ENCODE measurements at places on chromosomes 13 and 19.

GRCh38 chr13:111304603-111305289 is 15.7 kb upstream of the TEX29 start:
- no peak for DNase-seq

DNA sequence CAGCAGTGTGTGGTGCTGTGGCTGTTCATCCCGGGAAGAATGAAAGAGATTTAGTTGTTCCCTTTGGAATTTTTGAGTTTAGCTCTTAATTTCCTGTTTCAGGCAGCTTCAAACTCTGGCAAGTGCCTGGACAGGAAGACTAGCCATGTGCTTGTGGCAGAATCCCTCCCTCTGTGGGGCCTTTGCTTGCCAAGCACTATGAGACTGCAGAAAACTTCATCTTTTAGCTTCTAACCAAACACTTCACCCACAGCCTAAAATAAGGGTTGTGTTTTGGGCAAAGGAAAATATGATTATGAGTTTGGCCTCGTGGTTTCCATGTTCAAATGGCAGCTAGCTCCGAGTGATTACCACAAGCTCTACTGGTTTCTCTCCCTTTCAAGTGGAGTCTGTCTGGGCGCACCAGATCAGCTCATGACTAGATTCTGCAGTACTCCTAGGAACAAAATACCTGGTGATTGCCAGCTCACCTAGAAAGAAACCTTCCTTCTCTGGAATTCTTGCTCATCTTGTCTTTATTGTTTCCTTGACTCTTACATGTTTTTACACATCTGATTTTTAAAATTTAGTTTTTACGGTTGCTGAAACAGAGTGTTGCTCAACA is 707.5 kb downstream of the SLITRK6 start:
- no peak for DNase-seq

DNA sequence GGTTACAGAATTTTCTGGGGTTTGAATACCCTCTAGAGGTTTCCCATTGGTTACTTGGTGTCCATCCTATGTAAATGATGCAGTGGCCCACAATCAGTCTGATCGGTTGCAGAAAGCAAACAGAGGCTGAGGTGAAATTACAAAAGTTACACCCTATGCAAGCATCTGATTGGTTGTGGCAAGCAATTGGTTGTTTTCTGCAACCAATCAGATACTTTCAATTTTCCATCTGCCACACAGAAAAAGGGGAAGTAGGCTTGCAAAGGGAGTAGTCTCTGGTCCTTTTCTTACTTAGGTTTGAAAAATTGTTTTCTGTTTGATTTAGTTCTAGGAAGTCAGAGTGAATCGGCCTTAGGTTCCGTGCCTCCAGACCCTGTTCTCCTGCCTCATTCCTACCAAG is 93.1 kb downstream of the WTIP start:
- DNase-seq = no peak

DNA sequence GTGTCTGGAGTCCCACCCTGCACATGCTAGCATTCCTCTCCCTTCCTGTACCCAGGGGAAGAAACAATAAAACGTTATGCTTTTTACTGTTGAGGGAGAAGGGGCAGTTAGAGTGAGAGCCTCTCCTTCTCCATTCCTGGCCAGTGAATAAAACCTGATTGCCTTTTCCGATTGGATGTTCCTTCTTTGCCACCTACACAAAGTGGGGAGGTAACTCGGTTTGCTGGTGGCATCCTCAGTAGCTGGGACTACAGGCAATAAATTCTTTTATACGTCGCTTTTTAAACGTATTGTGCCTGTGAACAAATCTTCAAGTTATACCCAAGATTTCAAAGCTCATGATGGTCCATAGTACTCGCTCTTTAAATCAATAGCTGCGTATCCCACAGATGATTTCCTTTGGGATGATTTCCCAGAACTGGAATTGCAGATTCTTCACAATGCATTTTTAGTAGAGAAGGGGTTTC is 660 bp upstream of the MVB12A start:
- no peak for DNase-seq

DNA sequence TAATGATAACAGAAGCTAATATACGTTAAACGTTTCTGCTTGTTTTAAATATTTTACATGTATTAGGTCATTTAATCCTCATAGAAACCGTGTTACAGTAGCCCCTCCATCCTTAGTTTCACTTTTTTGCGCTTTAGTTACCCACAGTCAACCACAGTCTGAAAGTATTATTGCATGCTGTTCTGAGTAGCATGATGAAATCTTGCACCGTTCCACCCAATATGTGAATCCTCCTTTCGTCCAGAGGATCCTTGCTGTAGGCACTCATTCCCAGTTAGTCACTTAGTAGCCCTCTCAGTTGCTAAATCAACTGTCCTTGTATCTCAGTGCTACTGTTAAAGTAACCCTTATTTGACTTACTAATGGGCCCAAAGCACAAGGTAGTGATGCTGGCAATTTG is 257.8 kb downstream of the ENOX1 start:
- no peak for DNase-seq

- DNase-seq = peak; percentile 93
Measured at GRCh38 chr19:13796301-13797057, 1.2 kb downstream of the ZSWIM4 start.

- DNase-seq = no peak
Measured at GRCh38 chr13:81779876-81780275, 1439.0 kb upstream of the SPRY2 start.

DNA sequence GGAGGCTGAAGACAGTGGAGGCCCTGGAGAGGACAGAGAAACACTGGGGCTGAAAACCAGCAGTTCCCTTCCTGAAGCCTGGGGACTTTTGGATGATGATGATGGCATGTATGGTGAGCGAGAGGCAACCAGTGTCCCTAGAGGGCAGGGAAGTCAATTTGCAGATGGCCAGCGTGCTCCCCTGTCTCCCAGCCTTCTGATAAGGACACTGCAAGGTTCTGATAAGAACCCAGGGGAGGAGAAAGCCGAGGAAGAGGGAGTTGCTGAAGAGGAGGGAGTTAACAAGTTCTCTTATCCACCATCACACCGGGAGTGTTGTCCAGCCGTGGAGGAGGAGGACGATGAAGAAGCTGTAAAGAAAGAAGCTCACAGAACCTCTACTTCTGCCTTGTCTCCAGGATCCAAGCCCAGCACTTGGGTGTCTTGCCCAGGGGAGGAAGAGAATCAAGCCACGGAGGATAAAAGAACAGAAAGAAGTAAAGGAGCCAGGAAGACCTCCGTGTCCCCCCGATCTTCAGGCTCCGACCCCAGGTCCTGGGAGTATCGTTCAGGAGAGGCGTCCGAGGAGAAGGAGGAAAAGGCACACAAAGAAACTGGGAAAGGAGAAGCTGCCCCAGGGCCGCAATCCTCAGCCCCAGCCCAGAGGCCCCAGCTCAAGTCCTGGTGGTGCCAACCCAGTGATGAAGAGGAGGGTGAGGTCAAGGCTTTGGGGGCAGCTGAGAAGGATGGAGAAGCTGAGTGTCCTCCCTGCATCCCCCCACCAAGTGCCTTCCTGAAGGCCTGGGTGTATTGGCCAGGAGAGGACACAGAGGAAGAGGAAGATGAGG is 1.5 kb downstream of the PPP1R15A start:
- DNase-seq = peak; percentile 37

GRCh38 chr19:52691215-52691610 is 43.6 kb downstream of the ZNF611 start:
- no peak for DNase-seq

- DNase-seq = no peak
Measured at GRCh38 chr19:15126131-15126910, 19.1 kb downstream of the SYDE1 start.

DNA sequence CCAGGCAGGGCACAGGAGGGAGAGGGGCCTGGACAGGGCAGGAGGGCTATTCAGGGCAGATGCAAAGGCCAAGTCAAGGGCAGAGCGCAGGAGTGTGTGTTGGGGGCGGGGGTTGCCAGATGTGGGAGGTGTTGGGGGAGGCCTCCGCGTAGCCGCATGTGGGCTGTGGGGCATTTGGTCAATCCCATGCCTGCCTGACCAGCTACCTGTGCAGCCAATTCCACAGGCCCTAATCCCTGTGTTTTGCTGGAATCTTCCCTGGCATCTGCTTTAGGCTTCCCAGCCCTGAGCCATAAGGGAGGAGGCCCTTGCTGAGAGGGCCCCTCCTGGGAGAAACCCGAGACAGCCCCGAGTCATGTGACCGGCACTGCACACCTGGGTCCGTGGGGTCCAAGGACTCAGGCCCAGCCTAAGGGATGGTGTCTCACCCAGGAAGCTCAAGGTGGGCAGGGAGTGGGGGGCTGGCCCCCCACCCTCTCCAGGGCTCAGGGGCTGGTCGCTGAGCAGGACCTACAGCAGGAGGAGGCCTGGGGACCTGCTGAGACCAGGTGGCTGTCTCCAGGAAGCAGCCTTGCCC is 20.3 kb downstream of the RFX1 start:
- DNase-seq = no peak

GRCh38 chr19:677601-678436 is 1.6 kb downstream of the FSTL3 start:
- DNase-seq = no peak

- no peak for DNase-seq
Measured at GRCh38 chr13:37129866-37130265, 24.4 kb upstream of the CSNK1A1L start.

DNA sequence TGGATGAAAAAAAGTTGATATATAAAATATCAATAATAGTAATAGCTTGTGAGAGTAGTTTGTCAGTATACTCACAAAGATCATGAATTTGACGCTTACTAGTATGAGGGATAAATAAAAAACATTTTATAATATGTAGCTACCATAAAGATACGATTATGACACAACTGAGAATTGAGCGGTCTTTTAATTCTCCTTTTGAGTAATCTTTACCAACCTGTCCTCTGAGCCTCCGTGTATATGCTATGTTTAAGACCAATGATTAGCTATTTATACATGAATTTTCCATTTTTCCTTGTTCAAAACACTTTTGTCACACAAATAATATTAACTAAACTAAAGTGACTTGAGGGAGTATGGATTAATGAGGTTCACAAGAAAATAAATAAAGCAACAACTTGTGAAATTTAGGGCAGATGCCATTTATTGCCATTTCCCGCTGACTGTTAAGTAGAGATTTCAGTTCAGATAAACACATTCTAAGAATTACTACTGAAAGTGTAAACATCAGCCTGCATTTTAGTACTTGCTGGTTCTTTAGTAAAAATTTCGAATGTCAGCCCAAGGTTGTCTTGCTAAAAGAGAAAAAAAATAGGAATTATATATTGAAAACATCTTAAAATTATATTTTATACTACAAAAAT is 6.2 kb upstream of the IRS2 start:
- DNase-seq = no peak

DNA sequence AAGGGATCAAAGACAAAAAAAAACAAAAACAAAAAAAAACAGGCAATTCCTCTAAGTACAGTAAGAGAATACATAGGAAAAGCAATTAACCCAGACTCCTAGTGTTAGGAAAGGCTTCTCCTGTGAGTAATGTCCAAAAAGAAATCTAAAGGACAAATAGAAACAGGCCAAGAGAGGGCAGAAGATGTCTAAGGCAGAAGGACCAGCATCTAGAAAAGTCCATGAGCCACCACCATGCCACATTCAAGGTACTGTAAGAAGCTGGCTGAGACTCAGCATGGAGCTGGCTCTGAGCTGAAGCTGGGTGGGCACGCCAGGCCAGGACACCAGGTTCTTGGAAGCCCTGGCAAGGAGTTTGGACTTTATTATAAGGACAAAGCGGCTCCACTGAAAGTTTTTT is 118.1 kb upstream of the FRY start:
- no peak for DNase-seq

- peak; percentile 77 for DNase-seq
Measured at GRCh38 chr19:55383279-55384130, 587 bp downstream of the TMEM238 start.

DNA sequence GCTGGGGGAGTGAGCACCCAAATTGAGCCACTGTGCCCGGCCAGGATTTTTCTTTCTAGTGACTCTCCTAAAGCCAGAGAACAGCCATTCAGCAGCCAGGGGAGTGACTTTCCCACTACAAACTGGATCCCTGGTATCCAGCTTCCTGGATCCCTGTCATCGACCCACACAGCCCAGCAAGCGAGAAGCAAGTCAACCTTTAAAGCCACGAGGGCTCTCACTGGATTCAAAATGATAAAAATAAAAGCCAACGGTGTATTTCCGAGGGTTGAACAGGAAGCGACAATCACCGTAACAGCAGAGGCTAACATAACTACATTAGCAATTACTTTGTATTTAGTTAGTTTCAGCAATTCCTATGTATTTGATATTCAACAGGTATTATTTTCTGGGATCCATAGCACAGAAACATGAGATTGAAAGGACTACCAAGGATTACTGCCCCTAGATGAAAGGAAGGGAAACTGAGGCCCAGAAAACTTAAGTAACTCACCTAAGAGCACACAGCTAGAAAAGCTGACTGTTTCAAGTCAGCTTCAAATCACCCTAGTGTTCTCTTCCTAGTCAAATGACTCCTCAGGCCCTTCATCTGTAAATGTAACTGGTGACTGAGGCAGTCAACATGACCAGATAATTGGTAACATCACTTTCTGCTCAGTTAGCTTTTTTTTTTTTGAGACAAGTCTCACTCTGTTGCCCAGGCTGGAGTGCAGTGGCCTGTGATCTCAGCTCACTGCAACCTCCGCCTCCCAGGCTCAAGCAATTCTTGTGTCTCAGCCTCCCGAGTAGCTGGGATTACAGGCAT is 2.7 kb downstream of the RFX1 start:
- no peak for DNase-seq

- DNase-seq = no peak
Measured at GRCh38 chr13:51996641-51997040, 14.6 kb downstream of the ATP7B start.

DNA sequence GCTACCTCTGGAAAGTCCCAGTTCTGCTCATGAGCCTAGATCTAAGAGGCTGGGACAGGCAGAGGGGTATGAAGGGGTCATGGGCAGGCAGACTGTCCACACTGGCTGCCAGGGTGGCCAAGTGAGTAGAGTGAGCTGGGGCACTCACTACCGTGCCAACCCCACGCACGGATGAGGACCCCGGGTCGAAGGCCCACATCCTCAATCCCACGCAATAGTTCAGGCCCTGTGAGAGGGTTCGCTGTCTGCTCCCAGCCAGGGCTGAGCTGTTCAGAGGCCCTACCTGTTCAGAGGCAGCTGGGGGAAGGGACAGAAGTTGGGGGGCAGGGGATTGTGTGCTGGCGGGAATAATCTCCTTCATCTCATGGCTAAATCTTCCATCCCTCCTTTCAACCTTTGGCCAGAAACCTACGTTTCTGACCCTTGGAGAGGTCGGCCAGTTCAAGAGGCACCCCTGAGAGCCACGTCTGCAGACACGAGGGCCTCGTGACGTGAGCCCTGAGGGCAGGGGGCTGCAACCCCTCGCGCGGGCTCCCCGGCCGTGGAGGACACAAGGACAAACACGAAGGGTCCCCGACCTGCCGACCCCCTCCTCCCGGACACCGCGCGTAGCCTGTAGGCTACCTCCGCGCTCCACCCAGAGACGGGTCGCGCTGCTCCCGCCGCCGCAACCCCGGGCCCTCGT is 1.0 kb upstream of the RPS5 start:
- DNase-seq = no peak

Data from RKO (cell line).